ENCODE measurements at places on chromosomes 16 and 17. TPM values are rescaled to one million over a fixed set of nuclear protein-coding genes. Genes with fewer than 3 reads are reported as not detected.

Gene KRTAP4-9
- not detected for total RNA-seq

Gene NFE2L1
- 84.2 TPM for total RNA-seq

DNA sequence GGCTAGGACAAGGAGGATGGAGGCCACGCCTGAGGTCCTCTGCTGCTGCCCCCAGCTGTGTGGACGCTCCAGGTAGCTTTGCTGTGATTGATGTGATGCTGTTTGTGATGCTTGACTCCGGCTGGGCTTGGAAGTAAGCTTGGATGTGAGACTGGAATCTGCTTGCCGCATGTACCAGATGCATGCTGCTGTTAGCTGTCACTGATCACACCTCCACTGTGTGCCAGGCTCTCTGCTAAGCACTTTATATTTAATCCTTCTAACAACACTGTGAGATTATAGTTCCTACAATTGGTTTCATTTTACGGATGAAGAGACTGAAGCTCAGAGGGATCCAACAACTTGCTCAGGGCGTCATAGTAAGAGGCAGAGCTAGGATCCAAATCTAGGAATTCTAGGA is 23.5 kb downstream of the SNX29 start:
- no peak for DNase-seq

DNA sequence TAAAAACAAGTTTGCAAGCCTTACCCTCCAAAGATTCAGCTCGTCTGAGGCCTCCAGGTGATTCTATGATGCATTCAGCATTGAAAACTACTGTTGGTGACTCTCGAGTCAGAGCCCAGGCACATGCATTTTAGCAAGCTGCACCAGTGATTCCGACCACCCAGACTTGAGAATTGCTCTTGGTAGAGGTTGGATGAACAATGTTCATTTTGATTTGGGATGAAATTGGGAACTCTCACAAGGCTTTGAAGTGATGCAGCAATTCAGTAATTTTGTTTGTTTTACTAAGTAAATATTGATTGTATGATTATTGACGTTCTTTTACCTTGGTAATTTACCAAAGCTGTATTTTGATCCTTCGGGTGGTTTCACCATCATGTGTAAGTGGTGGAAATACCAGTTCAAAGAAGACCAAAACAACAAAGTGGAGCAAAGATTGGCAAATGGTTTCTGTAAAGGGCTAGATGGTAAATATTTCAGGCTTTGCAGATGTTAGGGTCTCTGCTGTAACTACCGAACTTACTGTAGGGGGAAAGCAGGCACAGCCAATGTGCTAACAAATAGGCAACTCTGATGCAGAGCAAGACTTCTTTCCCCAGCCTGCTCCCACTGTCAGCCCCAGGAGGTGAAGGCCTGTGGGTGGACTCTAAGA is 11.8 kb downstream of the ALDH3A2 start:
- DNase-seq, result peak; percentile 30

DNA sequence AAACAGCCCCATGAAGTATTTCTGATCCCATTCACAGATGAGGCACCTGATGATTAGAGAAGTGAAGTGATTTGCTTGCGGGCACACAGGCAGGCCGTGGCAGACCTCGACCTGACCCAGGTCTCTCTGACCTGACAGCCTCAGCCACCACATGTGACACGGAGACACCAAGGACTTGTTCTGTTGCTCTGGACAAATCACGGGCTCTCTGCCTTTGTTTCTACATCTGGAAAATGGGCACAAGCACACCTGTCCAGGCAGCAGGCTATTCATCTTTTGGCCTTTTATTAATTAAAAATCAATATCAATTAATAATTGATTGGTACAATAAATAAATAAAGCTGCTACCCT is 3.4 kb downstream of the MAP3K14 start:
- no peak for DNase-seq

DNA sequence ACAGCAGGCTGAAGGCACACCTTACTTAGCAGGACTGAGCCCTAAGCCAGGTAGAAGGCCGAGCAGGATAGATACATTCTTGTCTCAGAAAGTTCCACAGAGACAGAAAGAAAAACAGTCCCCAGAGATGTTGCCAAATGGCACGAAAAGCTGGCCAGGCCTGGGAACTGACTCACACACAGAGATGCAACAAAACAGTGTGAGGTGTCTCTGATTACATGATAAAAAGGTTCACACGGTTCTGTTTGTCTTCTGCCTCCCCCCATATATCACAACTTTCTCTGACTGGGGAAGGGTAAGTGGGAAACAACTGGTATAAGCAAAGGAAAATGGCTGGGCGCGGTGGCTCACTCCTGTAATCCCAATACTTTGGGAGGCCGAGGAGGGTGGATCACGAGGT is 1.7 kb downstream of the WBP2 start:
- peak; percentile 22 for DNase-seq

GRCh38 chr17:55201308-55201932 is 63.3 kb upstream of the HLF start:
- no peak for DNase-seq

DNA sequence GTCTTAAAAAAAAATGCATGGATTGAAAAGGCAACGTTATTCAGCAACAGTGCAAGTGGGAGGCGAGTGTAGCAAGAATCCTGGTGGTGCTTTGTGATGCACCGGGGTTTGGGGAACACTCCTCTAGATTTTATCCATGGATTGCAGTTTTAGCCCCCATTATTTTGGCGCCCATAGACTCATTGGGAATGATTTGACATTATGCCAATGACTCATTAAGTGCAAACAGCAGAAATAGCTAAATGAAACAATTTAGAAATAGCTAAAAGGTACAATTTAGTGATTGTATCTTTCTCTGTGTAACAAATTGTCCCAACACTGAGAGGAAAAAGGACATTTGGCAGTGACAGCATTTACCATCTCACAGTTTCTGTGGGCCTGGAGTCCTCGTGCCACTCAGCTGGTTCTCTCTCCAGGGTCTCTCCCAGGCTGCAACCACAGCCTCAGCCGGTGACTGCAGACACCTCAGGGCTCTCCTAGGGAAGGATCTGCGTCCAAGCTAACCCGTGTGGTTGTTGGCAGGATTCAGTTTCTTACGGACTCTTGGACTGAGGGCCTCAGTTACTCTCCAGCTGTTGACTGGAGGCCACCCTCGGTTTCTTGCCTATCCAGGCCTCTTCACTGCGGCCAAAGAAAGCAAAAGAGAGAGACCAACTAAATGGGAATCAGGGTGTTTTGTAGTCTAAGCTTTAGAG is 398.7 kb downstream of the SNX29 start:
- DNase-seq, result no peak

DNA sequence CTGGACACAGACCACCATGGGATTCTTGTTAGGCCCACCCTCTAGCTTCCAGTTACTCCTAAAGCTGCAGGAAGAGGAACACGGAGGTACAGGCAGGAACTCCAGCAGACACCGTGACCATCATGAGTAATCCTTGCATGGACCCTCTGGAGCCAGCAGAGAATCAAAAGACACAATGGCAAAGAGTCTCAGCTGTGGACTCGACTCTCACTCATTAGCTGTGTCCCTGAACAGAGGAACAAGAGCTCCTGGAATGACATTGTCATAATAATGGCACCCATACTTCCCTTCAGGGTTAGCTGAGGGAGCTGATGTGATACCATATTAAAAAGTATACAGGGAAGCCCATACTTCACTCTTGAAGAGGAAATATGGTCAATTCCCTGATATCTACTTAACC is 176.3 kb upstream of the ASIC2 start:
- DNase-seq, result no peak

- DNase-seq, result no peak
Measured at GRCh38 chr16:74184839-74185238, 111.8 kb upstream of the PSMD7 start.

- peak; percentile 59 for DNase-seq
Measured at GRCh38 chr17:67441052-67441895, 64.2 kb downstream of the PITPNC1 start.

DNA sequence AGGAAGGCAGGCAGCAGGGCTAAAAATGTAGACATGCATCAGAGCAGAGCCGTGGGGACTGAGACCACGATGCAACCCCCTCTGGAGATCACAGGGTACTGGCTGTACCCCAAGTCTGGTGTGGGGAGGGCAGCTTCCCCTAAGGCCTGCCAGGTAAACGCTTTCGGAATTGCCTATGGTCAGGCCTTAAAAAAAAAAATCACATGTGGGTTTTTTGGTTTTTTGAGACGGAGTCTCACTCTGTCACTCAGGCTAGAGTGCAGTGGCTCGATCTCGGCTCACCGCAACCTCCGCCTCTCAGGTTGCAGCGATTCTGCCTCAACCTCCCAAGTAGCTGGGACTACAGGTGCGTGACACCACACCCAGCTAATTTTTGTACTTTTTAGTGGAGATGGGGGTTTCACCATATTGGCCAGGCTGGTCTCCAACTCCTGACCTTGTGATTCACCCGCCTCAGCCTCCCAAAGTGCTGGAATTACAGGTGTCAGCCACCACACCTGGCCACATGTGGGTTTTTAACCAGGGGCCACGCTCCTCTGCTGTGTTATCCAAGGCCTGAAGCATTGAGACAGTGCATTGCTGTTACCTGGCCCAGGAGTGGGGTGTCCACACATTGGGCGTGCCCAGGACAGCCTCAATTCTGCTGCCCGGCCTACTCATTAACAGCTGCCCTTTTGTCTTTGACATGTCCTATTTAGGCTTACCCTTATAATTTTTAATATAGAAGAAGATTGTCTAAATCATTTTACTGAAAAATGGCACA is 50.4 kb downstream of the LITAF start:
- DNase-seq, result no peak

GRCh38 chr17:38750312-38751121 is 2.0 kb upstream of the PSMB3 start:
- DNase-seq, result peak; percentile 32

- peak; percentile 66 for DNase-seq
Measured at GRCh38 chr16:31507929-31508705, at the start of gene RUSF1. TSS of gene RUSF1 (minus strand) at chr16:31508391. CDS start at chr16:31508373, 18 bp downstream.

DNA sequence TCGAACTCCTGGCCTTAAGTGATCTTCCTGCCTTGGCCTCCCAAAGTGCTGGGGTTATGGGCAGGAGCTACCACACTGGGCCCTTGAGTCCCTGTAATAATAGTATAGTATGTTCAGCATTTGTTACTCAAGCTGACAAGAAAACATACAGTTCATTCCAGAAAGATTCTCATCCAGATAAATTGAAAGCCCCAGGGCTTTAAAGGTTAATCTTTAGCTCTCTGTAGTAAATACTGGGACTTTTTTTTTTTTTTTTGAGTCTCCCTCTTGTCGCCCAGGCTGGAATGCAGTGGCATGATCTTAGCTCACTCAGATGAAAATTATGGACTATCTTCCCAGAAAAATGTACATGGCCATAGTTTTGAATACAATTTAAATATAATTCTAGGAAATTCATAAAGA is 11.0 kb downstream of the BRCA1 start:
- DNase-seq, result no peak

DNA sequence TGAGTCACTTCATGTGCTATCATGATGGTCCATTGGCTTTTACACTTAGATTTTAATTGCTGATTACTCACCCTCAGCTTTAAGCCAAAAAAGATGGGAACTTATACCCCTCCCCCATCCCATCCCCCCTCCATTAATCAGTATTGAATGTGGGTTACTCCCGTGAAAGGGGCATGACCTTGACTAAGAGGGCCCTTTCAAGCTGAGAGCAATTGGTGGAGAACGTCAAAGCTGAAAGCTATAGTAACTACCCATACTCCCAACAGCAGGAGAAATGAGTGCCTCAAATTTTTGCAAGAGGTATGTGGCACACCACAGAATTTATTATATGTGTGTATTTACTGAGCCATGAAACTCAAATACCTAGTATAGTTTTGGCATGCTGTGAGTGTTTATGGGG is 99.7 kb upstream of the CDH8 start:
- no peak for DNase-seq

- DNase-seq, result no peak
Measured at GRCh38 chr17:74226252-74226651, 12.9 kb downstream of the TTYH2 start.

DNA sequence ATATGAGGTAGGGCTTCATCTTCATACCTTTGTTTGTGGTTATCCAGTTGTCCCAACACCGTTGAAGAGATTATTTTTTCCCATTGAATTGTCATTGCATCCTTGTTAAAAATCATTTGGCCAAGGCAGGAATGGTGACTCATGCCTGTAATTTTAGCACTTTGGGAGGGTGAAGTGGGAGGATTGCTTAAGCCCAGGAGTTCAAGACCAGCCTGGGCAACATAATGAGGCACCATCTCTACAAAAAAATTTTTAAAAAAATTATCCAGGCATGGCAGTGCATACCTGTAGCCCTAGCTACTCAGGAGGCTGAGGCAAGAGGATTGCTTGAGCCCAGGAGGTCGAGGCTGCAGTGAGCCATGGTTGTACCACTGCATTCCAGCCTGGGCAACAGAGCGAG is 223.9 kb downstream of the TANC2 start:
- peak; percentile 44 for DNase-seq

DNA sequence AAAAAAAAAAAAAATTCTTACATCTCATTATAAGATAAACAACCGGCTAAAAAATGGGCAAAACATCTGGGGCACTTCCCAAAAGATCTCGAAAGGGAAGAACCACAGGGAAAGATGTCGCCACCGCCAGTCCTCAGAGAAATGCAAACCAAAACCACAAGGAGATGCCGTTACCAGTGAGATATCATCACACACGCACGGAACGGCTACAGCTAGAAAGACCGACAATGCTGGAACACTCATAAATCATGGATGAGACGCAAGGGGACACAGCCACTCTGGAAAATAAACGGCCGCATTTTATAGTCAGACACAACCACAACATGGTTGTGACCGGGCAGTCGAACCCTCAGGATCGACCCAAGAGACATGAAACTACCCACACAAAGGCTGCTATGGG is 24.5 kb downstream of the WDR45B start:
- no peak for DNase-seq

Data from bronchial epithelial cell (primary cell).